Spinal cord (tissue), 10 donors: ENCODE measurements at places on chromosomes 3 and 15.

DNA sequence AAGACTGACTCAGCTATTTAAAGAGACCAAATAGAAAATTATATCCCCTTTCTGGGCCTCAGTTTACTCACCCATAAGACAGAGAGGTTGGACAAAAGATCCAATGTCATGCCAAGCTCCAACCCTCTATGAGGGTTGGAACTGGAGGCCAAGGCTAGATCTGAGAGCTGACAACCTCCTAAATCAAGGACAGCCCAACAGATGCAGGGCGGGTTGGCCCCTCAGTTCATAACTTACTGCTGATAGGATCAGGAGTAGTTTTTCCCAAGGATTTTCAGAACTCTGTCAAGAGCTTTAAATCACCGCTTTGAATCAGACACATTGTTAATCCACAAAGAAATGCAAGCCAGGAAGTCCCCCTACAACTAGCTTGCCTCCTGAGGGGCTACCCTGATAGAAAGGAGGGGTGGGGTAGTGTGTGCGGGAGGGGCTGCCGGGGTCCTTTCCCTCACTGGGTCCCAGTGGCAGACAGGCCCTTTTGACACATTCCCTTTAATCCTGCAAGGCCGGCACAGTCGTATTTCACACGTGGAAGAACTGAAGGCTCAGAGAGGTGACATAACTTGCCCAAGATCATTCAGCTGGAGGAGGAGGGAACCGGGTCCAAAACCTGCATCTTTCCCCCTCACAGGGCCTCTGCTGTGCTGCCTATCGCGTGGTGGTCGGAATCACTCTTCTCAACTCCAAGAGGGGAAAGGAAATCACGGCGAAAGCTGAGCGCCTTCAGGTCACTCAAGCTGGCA is 21.4 kb downstream of the BMF start:
- DNase-seq, result no peak
- H3K36me3 ChIP-seq, result peaks cover 4% of the 10 kb centered on the region
- no peak overlapping the region for H3K4me3 ChIP-seq
- peaks cover 4% of the 10 kb centered on the region for H3K27me3 ChIP-seq

GRCh38 chr3:112874725-112875124 is 28.1 kb upstream of the CD200R1L start:
- no peak overlapping the region for H3K27ac ChIP-seq
- H3K4me3 ChIP-seq, result no peak overlapping the region
- DNase-seq, result no peak
- no peaks in the 10 kb centered on the region for H3K4me1 ChIP-seq
- H3K36me3 ChIP-seq, result no peaks in the 10 kb centered on the region

- H3K4me1 ChIP-seq, result no peaks in the 10 kb centered on the region
- H3K27me3 ChIP-seq, result no peaks in the 10 kb centered on the region
- H3K36me3 ChIP-seq, result no peaks in the 10 kb centered on the region
- DNase-seq, result no peak
- H3K27ac ChIP-seq, result peak within 1 kb of the TSS; percentile 96
Measured at GRCh38 chr15:34038871-34039789, at the start of gene AVEN. Gene AVEN, minus strand, starts transcription at chr15:34039204. Its CDS starts 158 bp downstream, at chr15:34039046.

- no peak overlapping the region for H3K27ac ChIP-seq
- H3K4me3 ChIP-seq, result no peak overlapping the region
- peaks cover 16% of the 10 kb centered on the region for H3K4me1 ChIP-seq
- H3K36me3 ChIP-seq, result peaks cover 48% of the 10 kb centered on the region
- H3K27me3 ChIP-seq, result no peaks in the 10 kb centered on the region
Measured at GRCh38 chr3:58429657-58430056, 4.0 kb downstream of the PDHB start.

- no peak overlapping the region for H3K4me3 ChIP-seq
- DNase-seq, result no peak
- no peak overlapping the region for H3K27ac ChIP-seq
- H3K4me1 ChIP-seq, result no peaks in the 10 kb centered on the region
- H3K27me3 ChIP-seq, result no peaks in the 10 kb centered on the region
Measured at GRCh38 chr3:48285675-48286074, 44.8 kb downstream of the ZNF589 start.

DNA sequence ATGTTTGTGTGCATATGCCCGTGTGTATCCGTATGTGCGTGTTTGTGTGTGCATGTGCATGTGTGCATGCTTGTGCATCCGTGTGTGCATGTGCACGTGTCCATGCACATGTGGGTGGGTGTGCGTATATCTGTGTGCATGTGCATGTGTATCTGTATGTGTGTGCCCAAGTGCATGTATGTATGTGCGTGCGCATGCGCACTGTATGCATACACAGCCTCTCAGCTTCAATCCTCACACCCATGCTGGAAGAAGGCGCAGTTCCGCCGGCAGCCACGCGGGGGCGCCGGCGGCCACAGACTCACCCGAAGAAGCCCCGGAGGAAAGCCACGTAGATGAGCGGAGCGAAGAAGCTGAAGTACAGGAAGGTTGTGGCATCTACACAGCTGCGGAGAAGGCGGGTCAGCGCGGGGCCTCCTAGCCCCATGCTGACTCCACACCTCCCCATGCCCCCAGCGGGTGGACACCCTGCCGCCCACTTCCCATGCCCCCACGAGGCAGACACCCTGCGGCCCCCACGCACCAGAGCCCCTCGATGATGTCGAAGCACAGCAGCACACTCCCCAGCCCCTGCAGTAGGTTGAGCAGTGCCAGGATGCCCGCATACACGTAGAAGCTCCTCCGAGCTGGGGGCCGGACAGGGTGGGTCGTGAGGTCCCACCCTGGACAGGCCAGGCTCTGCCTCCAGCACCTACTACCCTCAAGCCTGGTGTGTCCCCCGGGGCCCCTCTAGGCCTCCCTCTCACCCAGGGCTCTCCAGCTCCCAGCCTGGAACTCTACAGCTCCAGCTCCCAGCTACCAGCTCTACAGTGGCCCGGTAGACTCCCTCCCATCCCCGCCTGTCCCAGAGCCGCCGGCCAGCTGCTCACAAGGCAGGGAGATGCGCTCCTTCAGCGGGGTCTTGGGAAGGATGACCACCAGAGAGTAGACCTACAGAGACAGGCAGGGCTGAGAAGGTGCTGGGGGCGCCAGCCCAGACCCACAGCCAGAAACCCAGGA is 15.4 kb downstream of the TPRA1 start:
- peaks cover 12% of the 10 kb centered on the region for H3K4me1 ChIP-seq
- no peak overlapping the region for H3K4me3 ChIP-seq
- H3K36me3 ChIP-seq, result peaks cover 80% of the 10 kb centered on the region
- no peak overlapping the region for H3K27ac ChIP-seq

DNA sequence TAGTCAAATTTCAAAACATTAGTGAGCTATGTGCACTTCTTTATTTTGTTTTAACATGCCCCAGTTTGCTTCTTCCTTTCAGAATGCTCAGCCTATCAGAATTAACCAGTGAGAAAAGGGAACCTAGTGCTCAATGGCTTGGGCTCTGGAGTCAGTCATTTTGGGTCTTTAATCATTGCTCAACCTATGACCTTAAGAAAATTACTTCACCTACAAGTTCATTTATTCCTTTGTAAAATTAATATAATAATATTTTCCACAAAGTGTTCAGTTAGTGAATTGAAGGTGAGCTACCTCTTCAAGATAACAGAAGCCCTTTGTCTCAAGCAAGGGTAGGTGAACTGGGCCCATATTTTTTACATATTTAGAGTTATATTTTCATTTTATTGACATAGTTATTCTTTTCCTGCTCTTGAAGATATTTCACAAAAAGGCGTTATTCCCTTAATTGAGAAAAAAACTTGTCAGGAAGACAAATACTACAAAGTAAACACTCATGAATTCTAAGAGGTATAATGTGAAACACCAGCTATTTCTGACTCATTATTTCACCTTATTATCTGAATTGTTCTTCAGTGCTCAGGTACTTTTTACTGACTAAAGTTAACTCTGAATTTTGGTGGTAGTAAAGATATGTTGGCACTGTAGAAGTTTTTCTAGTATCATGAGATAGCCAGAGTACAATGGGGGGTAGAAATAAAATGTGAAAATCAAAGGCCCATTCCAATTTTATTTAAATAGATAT is 415.5 kb downstream of the NAALADL2 start:
- H3K4me1 ChIP-seq, result no peaks in the 10 kb centered on the region
- no peaks in the 10 kb centered on the region for H3K27me3 ChIP-seq
- no peak overlapping the region for H3K27ac ChIP-seq
- H3K4me3 ChIP-seq, result no peak overlapping the region
- no peaks in the 10 kb centered on the region for H3K36me3 ChIP-seq

DNA sequence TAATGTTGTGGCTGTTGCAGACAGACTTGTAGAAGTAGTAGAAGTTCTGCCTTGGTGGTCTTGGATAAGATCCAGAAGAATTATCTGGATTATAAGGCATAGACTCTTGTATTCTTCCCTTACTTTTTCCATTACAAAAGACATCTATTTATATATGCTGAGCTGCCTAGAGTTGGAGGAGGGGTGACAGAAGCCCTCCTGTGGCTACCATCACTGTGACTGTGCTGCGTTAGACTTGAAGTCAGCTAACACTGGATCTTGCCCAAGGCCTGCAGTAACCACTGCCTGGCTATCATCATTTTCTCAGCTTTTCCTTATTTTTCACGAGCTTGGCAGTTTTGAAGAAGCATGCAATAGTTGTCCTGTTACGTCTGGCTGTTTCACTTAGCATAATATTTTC is 684.8 kb upstream of the BCHE start:
- H3K36me3 ChIP-seq, result no peaks in the 10 kb centered on the region
- no peaks in the 10 kb centered on the region for H3K4me1 ChIP-seq
- no peaks in the 10 kb centered on the region for H3K27me3 ChIP-seq
- H3K27ac ChIP-seq, result no peak overlapping the region
- DNase-seq, result no peak

DNA sequence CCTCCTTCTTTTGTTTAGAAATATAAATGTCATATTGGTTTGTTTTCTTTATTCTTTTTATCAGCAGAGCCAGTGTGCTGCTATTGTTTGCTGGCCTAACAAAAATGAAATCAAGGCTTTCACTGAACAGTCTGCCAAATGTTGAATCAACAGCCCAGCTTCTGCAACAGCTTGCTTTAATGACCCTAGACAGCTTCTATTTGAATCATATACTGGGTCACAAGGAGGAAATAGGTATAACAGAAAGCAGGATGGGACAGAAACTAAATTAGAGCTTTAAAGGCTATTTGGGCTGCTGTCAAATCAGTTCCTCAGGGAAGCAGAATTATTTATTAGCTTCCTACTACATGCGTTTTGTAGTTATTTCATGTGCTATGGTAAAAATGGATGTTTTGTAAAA is 12.1 kb upstream of the DNAJC13 start:
- no peaks in the 10 kb centered on the region for H3K36me3 ChIP-seq
- peak; percentile 37 for DNase-seq
- no peaks in the 10 kb centered on the region for H3K4me1 ChIP-seq
- H3K4me3 ChIP-seq, result no peak overlapping the region
- H3K27me3 ChIP-seq, result no peaks in the 10 kb centered on the region

DNA sequence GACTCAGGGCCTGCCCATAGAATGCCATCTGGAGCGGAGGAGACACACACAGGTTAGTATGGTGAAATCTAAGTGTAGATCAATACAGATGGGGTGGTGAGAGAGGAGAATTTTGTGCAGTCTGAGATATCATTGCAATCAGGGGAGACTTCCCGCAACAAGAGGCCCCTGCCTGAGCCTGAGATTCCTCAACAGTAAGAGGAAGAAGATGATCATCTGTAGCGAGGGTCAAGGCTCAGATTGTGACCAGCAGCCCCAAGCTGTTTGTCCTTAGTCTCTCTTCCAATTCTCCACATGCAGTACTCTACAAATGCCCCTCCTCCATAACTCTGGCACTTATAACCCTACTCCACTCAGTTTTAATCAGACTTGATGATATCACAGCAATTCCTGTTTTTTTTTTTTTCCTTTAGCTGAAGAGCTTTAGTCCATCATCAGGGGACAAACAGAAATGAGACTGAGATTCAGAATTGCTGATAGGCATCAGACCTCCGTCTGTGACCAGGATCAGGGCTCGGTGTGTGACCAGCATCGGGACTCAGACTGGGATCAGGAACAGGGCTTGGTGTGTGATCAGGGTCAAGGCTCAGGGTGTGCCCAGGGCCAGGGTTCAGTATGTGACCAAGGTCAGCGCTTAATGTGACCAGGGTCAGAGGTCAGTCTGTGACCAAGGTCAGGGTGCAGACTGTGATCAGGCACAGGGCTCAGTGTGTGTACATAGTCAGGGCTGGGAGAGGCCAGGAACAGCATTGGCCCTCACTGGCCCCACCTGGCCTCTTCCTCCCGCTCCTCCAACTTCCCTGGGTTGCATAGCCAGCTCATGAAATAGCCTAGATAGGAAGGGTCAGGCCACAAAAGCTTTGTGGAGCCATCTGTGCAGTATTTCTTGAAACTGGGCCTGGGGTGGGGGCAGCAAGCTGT is 14.1 kb downstream of the LOXL1 start:
- peaks cover 41% of the 10 kb centered on the region for H3K4me1 ChIP-seq
- no peaks in the 10 kb centered on the region for H3K27me3 ChIP-seq
- no peaks in the 10 kb centered on the region for H3K36me3 ChIP-seq
- peak overlapping the region; percentile 0 for H3K27ac ChIP-seq

GRCh38 chr3:169527507-169527906 is 136.0 kb downstream of the MECOM start:
- no peaks in the 10 kb centered on the region for H3K27me3 ChIP-seq
- no peaks in the 10 kb centered on the region for H3K36me3 ChIP-seq
- no peak overlapping the region for H3K27ac ChIP-seq

GRCh38 chr3:44104668-44105321 is 136.9 kb upstream of the TOPAZ1 start:
- DNase-seq, result no peak
- H3K27me3 ChIP-seq, result peaks cover 6% of the 10 kb centered on the region
- H3K4me3 ChIP-seq, result no peak overlapping the region
- peaks cover 22% of the 10 kb centered on the region for H3K4me1 ChIP-seq

GRCh38 chr3:101676216-101676764 is 642 bp downstream of the ZBTB11 start:
- H3K4me1 ChIP-seq, result peaks cover 16% of the 10 kb centered on the region
- DNase-seq, result peak; percentile 87
- H3K27ac ChIP-seq, result peak overlapping the region; percentile 99
- H3K36me3 ChIP-seq, result peaks cover 18% of the 10 kb centered on the region
- H3K27me3 ChIP-seq, result no peaks in the 10 kb centered on the region
- peak overlapping the region; percentile 99 for H3K4me3 ChIP-seq

- no peak overlapping the region for H3K4me3 ChIP-seq
- no peaks in the 10 kb centered on the region for H3K27me3 ChIP-seq
Measured at GRCh38 chr3:81444817-81445460, 316.5 kb downstream of the GBE1 start.

- DNase-seq, result no peak
- H3K27ac ChIP-seq, result no peak overlapping the region
- peaks cover 24% of the 10 kb centered on the region for H3K4me1 ChIP-seq
Measured at GRCh38 chr3:32455609-32456428, 46.8 kb downstream of the CMTM6 start.

GRCh38 chr15:89278307-89278706 is 34.5 kb downstream of the FANCI start:
- H3K27ac ChIP-seq, result no peak overlapping the region
- H3K4me3 ChIP-seq, result no peak overlapping the region
- no peak for DNase-seq
- peaks cover 3% of the 10 kb centered on the region for H3K36me3 ChIP-seq
- H3K4me1 ChIP-seq, result no peaks in the 10 kb centered on the region

- H3K27me3 ChIP-seq, result no peaks in the 10 kb centered on the region
- no peak overlapping the region for H3K4me3 ChIP-seq
- no peak for DNase-seq
- H3K27ac ChIP-seq, result no peak overlapping the region
- no peaks in the 10 kb centered on the region for H3K36me3 ChIP-seq
- H3K4me1 ChIP-seq, result peaks cover 7% of the 10 kb centered on the region
Measured at GRCh38 chr3:42696356-42697288, 6.0 kb downstream of the HHATL start.
